ENCODE measurements at places on chromosomes 5 and 9.
A peak's percentile ranks its signal among the peaks of the same experiment; 100 is the strongest.

DNA sequence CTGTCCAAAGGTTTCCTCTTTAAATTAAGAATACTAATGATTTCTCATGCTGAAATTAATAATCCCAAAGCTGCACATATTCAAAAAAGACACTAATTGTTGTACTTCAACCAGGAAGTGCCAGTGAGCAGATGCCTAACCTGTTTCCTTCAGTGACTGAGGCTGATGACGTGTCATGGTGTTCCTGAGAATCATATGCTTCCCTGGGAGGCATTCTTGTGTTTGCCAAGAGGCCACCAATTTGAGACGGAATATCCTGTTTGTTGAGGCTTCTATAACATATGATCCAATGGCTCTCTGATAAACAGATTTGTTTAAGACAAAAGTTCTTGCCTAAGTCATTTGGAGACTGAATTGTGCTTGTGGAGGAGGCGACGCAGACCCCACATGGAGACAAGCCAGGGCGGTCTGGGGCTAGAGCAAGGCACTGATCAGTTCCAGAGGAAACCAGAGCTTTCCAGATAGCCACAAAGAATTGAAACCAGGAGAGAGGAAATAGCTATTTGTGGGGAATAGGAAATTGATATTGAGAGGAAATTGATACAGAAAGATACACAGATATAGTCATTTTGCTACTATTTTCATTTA is 66.4 kb upstream of the ZNF608 start:
- DNase-seq: no peak

GRCh38 chr5:8756498-8757084 is 789.3 kb downstream of the SEMA5A start:
- DNase-seq: no peak

DNA sequence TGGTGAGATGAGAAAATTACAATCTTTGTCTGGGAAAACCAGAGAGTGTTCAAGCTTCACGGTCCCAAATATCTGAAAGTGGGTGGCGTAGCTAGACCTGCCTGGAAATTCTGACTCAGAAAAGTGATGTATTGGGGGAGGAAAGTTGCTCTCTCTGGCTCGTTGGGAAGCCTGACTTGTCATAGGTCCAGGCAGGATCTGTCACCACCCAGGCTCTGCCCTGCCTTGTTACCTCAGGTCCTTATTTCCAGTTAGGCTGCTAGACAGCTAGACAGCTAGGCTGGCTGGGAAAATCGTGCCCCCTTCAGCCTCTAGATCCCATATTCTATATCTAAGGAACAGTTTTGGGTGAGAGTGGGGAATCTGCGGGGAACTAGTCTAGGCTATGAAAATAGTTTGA is 41.0 kb upstream of the HCN1 start:
- no peak for DNase-seq

- no peak for DNase-seq
These were observed 243.5 kb downstream of the MAST4 start for GRCh38 chr5:66839636-66840185.

- DNase-seq: peak; percentile 56
These were observed at the start of gene GLIPR2 for GRCh38 chr9:36136272-36136893. Gene GLIPR2 (plus strand): TSS chr9:36136733. CDS start chr9:36136779, 46 bp downstream.

DNA sequence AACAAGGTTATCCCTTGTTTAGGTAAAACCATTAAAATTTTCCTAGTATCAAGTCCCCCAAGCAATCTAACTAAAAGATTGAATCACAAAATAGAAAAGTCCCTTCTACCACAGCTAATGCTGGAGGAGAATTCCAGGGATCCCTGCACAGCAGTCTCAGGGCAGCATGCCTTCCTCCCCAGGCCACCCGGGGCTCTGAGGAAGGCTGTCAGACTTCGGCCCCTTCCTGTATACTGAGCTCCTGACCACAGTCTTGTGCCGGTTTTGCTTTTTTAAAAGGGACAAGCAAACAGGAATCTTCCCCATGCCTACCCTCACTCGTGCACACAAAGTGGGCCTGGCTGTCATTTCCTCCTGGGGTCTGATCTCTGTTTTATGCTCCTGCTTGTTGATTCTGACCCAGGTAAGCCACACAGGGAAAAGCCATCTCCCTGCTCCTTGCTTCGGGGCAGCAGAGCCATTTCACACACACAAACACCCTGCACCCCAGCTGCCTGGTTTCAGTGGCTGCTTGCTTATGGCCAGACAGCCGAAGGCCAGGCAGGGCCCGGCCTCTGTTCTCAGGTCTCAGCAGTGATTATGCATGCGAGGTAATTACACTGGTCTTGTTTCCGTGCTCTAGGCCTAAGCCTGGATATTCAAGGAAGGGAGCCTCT is 211.9 kb downstream of the NXNL2 start:
- DNase-seq: no peak

GRCh38 chr5:83503662-83504061 is 32.1 kb downstream of the VCAN start:
- DNase-seq: no peak

- DNase-seq: no peak
These were observed 515.8 kb upstream of the ARRDC3 start for GRCh38 chr5:91898898-91899297.

DNA sequence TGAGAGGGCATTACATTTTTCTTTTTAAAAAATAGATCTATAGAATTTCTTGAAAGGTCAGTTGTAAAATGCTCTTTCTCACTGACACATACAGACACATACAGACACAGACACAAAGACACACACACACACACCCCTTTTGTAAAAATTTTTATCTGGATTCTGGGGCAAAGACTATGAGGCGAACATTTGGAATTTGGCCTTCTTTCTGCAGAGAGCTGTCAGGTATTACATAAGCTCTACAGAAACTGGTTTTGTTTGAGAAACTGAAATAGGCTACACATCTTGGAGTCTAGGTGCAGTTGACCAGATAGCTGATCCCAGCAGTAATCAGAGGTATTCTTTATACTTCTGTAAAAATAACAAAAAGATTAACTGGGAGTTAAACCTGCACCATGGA is 315.9 kb upstream of the RPS23 start:
- DNase-seq: no peak

DNA sequence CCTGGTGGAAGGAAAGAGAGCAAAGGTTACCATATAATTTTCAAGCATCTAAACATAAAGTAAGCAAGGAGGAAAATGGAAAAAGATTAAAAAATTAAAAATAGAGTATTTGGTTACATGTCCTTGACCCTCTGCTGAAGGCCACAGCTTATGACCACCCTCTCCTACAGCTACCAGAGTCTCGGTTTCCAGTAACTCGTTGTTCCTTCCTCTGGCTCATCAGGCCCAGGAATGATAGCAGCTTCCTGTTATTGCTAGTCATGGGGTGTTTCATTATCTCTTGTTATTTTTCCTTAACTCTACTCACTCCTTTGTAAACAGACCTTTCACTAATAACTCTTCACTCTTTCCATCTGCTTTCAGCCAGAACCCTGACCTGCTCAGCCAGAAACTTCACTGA is 102.2 kb downstream of the YTHDC2 start:
- DNase-seq: no peak

DNA sequence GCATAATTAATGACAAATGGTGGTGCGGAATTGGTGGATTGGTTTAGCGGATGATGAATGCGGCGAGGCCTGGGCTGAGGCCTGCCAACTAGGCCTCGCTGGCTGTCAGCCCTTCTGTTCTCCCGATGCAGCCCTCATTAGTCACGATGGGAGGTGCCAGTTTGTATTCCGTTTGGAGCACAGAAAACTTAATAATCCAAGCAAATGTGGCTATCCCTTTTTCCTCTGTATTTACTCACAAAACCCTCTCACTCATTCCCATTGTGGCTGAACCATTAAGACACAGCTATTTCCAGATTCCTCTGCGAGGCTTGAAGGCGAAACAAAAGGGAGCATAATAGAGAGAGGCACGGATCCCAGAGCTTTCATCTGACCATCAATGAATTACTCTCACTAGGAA is 114.3 kb downstream of the MVB12B start:
- DNase-seq: no peak

- DNase-seq: no peak
These were observed 112.7 kb upstream of the SPRY4 start for GRCh38 chr5:142437563-142437962.

DNA sequence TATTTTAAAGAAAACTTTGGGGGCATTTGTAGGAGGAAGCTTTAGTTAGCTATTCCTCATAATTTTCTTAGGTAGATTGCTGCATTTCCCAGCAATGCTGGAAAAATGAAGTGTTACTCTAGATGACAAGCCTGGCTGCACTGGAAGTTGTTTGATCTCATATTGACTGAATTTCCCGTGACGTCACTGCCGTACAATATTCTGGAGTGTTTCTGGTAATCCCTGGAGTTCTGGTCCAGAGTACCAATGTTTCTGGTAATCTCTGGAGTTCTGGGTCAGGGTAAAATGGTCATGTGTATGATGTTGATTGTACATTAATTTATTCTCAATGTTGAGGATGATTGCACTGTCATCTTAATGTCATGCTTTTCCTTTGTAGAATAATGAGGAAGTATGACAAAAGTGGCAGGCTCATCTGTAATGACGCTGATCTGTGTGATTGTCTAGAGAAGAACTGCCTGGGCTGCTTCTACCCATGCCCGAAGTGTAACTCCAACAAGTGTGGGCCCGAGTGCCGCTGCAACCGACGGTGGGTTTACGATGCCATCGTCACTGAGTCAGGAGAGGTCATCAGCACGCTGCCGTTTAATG is 26.2 kb downstream of the ARL14EPL start:
- no peak for DNase-seq

GRCh38 chr9:6187272-6187671 is 28.3 kb upstream of the IL33 start:
- no peak for DNase-seq

- DNase-seq: no peak
These were observed 378.0 kb downstream of the ANXA1 start for GRCh38 chr9:73529666-73530065.

DNA sequence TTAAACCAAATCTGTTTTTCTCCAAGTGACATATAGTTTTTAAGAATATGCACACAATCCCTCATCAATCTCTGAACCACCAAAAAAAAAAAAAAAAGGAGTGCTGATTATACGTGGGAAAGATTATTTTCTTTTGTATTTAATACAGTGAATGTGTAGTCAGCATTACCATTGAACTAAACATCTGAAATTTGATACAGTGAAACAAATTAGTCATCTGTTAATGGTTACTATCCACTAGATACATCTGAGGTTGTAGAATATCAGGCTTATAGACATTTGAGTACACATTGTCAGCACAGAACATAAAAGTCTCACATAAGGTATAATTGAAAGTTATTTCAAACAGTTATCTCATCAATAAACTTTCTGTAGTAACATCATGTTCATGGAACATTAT is 87.0 kb downstream of the SLF1 start:
- DNase-seq: no peak

- DNase-seq: no peak
These were observed 3.2 kb upstream of the ACOT12 start for GRCh38 chr5:81397176-81397575.
